ENCODE measurements at places on chromosomes 12 and 14.
A peak's percentile ranks its signal among the peaks of the same experiment; 100 is the strongest.

- no peak for DNase-seq
Measured at GRCh38 chr12:86543716-86544115, 287.5 kb upstream of the MGAT4C start.

DNA sequence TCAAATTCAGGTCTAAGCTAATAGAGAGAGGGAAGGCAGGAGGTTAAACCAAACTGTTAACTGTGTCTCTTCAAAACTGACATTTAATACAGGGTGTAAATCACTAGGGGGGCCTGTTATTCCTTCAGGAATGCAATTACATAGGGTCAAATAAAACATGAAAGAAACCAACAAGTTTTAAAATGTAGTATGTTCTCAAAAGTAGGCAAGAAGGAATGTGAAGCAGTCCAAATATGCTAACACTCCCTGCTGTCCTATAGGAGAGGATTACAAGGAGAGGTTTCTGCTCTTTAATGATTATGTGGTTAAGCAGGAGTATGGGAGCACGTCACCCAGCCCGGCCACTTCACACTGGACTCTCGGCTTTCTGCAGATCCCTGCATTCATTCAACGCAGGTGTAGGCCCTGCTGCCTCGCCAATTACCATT lies 42.5 kb upstream of the BMP4 start:
- DNase-seq, result no peak

DNA sequence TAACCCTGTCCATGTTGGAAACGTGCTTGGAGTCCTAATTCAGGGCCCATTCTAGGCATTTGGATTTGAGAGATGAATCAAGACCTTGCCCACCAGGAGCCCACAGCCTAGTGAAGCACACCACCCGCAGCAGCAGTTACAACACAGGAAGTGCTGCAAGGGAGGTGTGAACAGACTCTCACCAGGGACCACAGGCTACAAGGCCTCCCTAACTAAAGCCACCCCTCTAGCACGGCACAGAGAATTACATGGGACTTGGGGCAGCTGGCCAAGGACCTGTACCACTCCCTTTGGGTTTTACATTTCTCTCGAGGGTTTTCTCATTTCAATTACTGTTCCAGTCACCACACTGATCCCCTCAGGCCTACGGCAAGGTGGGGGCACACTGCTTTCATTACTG lies 49.5 kb upstream of the FOXN3 start:
- DNase-seq, result no peak

- DNase-seq, result no peak
Measured at GRCh38 chr12:106114447-106115068, 24.2 kb downstream of the NUAK1 start.

- no peak for DNase-seq
Measured at GRCh38 chr14:79583738-79584408, 627.4 kb downstream of the DIO2 start.

GRCh38 chr12:132040906-132041606 lies 91.3 kb downstream of the EP400 start:
- no peak for DNase-seq

DNA sequence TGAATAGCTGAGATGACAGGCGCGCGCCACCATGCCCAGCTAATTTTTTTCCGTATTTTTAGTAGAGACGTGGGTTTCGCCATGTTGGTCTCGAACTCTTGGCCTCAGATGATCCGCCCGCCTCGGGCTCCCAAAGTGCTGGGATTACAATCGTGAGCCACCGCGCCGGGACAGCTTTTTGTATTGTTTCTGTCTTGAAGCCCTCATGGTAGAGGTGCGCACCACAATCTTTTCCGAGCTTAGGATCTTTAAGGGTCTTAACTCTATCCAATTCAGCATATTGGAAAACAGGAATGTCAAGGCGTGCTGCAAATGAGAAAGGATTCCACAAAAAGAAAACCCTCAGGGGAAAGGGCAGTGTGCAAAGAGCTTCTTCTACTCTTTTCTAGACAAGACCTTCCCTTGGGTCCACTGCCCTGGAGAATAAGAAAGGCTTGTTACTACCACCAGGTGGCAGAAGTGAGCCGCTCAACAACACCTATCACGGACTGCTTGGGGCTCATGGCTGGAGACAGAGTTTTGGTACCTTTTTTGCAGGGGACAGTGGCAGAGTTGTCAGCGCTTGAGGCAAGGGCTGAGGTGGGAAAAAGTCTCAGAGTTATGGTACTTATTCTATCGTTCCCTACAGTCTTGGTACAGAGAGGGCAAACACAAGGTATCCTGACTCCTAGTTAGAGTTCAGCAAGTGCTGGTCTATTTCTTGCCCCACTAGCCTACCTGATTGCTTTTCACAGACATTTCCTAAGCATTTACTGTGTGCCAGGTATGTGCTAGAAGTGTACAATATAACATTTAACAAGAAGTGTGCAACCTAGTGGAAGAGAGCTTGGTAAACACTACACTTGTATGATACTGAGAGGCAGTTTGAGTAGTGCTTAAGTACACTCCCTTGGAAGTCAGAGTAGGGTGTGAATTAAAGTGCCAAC lies 16.4 kb upstream of the SP7 start:
- peak; percentile 88 for DNase-seq

DNA sequence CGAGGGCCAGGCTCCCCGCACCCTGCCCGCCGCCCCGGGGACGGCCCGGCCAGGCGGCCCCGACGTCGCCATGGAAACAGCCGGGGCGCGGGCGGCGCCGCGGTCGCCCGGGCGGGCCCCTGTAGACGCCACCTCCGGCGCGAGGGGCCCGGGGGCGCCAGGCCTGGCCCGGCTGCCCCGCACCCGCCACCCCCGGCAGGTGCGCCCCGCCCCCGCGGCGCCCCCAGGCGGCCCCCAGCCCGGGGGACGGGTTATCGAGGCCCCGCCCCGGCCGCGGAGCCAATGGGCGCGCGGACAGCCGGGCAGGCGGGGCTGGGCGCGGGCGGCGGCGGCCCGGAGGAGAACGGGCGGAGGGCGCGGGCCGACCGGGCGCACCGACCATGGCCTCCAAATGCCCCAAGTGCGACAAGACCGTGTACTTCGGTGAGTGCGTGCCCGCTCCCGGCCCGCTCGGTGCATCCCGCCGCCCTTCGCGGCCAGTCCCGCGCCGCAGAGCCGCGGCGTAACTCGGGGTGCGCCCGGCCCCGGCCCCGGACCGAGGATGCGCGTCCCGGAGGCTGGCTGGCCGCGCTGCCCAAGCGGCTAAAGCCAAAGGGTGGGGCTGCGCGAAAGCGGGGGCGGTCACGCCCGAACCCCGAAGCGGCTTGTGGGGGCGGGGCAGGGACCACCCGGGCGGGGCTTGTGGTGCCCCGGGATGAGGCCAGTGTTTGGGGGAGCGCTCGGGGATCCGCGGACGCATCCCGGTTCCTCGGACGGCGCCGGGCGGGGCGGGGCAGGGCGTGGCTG lies at the start of gene CRIP2:
CRIP2 (plus strand) TSS at position 339 of the 786 bp plus-strand sequence; CDS start at position 381, 42 bp downstream.
- peak; percentile 74 for DNase-seq

DNA sequence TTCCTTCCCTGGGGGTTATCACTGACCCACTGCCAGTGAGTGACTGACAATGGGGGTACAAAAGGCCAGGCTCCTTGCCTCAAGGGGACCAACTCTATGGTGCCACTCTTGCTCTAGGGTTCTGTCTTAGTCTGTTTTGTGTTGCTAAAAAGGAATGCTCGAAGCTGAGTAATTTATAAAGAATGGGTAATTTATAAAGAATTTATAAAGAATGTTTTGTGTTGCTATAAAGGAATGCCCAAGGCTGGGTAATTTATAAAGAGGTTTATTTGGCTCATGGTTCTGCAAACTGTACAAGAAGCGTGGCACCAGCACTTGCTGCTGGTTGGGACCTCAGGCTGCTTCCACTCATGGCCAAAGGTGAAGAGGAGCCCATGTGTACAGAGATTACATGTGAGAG lies 15.8 kb upstream of the RASSF8 start:
- no peak for DNase-seq

DNA sequence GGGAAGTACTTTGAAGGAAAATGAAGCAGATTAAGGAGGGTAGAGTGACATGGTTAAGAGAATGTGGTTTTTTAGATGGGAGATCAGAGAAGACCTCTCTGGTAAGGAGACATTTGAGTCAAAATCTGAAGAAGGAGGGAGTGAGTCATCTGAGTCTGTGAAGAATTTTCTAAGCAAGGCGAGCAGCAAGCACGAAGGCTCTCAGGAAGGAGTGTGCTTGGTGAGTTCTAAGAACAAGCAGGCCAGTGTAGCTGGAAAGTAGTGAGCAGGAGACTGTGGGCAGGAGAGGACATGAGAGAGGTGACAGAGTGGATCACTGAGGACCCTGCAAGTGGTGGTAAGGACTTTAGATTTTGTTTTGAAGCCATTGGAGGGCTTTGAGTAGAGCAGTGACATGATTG lies 76.3 kb upstream of the FUT8 start:
- no peak for DNase-seq

DNA sequence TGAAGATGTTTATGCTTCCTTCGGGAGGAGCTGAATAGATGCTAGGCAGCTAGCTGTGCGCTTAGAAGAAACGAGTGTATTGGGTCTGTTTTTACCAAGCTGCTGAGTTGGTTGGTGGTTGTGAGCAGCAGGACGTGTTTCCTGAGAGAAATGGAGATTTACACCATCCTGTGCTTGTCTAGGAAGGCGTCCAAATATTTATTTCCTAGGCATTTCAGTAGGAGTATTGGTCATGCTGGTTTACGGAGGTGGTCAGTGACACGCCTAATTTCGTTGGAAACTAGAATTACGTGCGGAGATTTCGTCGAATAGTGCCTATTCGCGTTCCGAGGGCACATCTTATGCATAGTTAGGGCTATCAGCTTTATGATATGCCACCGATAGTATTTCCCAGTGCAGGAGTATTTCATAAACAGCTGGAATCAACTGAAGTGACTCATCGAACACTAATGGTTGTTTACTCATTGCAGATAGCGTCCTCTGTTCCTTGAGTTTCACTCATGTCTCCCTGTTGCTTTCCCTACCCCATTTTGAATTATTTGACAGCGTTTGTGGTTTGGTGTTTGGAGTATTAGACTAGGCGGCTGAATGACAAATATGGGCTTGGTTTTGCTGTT lies 780 bp downstream of the TBC1D15 start:
- DNase-seq, result peak; percentile 12

- no peak for DNase-seq
Measured at GRCh38 chr12:58138424-58138823, 197.1 kb downstream of the ATP23 start.

GRCh38 chr14:57928732-57929131 lies 62.8 kb upstream of the SLC35F4 start:
- DNase-seq, result no peak

- no peak for DNase-seq
Measured at GRCh38 chr12:104187446-104188155, 28.0 kb upstream of the TXNRD1 start.

DNA sequence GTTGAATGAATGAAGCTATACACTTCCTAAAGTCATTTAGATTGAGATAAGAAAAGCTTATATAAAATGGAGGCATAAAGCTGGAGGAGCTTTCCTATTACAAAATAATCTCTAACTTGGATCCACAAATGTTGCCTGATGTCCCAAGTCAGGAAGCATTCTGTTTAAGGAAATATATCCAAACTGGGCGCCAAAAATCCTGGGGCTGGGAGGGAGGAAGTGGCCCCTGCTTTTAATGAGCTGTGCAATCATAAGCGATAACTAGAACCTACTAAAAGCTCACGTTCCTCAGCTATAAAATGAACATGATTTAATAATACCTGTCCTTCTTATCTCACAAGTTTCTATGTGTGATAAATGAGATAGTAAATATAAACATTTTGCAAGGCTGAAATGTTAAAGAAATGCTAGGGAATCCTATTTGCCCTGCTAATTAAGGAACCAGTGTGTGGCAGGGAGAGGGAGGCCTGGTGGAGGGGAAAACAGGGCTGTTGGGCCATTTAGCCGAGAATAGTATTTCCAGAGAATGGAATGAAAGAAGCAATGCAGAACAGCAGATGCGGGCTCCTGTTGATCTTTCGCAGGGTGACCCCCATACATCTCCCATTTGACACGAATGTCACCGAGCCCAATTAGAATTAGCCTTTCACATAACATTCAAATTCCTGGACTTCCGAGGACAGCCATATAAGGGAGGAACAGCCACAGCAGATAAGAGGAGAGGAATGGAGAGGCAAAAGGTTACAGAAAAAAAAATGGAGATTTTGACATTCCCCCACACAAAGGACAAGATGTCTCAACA lies 25.9 kb downstream of the DUSP6 start:
- no peak for DNase-seq

DNA sequence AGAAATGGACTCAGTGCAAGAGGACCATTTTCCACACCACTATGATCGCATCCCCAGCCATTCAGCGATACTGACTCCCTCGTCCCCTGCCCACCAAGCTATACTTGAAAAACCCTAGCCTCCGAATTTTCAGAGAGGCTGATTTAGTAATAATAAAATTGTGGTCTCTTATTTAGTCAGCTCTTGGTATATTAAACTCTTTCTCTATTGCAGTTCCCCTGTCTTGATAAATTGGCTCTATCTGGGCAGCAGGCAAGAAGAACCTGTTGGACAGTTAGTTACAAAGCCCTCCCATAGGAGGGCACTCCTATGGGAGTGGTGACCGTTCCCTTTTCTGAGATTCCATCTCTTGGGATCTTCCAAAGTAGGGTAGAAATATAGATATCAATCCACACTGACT lies 33.6 kb downstream of the NFKBIA start:
- no peak for DNase-seq

GRCh38 chr12:26918321-26919215 lies 19.2 kb downstream of the INTS13 start:
- no peak for DNase-seq

DNA sequence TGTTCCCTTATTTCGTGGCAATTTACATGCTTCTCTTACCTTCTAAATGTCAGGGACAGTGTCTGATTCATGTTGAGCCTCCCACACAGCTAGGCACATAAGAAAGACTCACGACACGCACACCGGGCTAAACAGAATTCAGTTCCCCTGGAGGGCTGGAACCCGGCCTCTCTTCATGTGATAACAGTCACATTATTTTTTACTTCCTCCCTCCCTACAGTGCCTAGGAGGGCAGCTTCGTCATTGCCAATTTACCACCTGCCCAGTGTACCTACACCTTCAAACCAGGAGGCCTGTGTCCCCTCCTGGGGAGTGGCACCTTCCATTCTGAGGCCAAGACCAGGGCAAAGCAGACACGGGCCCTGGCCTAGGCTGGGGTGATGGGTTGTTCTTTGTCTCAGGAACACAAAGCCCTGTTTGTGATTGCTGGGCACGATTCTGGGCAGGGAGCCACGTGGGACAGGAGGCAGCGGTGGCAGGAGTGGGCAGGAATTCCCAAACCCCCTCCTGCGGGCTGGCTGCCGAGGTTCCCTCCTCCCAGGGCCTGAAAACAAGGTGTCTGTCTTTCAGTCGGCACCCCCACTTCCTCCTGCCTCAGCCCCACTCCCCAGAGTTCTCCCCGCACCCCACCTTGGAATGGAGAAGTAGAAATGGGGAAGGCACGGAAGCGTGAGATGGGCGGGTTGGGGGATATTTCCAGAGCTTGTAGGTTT lies 6.8 kb upstream of the RASAL1 start:
- DNase-seq, result no peak

GRCh38 chr12:132550014-132550802 lies 60.2 kb downstream of the LRCOL1 start:
- DNase-seq, result no peak

- no peak for DNase-seq
Measured at GRCh38 chr14:39113685-39114072, 444 bp upstream of the GEMIN2 start.

Measured in NCI-H446 (cell line).